8988T (cell line): ENCODE measurements at places on chromosomes 16 and 17.

DNA sequence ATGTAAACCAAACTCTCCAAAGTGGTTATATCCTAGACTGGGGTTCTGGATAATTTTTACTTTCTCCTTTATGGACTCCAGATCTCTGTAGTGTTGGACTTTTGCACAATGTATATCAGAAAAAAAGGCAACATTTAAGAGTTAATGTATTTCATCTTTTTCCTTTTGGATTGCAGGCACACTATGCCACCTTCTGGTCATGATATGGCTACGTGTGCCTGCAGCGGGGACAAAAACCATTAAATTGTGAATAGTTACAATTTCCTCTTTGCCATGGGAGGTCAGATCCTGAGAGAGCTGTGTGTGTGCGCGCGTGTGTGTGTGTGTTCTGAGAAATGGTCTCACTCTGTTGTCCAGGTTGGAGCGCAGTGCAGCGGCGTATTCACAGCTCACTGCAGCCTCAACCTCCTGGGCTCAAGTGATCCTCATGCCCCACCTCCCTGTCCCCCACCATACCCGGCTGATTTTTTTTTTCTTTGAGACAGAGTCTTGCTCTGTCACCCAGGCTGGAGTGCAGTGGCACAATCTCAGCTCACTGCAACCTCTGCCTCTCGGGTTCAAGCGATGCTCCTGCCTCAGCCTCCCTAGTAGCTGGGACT is 4.3 kb upstream of the SGF29 start:
- no peak for DNase-seq

GRCh38 chr17:57713140-57713539 is 32.0 kb downstream of the CCDC182 start:
- no peak for DNase-seq

DNA sequence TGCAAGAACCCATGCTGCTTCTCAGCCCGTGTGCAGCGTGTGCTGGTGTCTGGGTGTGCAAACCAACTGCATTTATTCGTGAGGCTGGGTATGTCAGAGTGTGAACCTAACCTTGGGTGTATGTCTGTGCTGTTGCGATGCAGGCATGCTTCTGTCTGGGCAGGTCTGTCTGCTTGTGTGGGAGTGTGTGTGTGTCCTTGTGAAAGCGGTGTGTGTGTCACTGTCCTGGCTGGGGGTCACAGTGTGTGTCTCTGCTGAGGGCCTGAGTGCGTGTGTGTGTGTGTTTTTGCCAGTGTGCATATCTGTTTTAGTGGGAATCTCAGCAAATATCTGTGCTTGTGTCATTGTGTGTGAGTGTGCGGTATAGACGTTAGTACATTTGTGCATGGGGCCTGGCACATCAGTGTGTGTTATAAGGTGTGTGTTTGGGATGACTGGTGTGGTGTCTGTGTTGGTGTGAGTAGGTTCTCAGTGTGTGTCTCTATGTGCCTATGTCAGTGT is 121.8 kb downstream of the CYLD start:
- DNase-seq = no peak

GRCh38 chr16:14454391-14454790 is 175.7 kb downstream of the PARN start:
- no peak for DNase-seq

GRCh38 chr16:65429504-65430181 is 307.8 kb upstream of the CDH11 start:
- no peak for DNase-seq

GRCh38 chr17:77849239-77849638 is 109.3 kb upstream of the TNRC6C start:
- DNase-seq = no peak

DNA sequence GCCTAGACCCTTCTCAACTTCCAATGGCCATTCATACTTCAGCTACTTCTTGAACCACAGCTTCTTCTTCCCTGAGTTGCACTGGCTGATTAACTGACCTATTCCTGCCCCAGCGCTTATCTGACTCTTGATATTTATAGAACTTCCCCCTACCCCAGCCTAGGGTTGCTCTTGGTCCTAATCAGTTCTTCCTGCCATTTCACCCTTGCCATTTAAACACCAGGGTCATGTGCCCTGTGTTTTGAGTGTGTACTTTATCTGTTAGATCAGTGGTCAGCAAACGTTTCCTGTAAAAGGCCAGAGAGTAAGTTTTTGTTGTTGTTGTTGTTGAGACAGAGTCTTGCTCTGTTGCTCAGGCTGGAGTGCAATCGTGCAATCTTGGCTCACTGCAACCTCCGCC is 82.4 kb upstream of the COX10 start:
- DNase-seq = no peak

DNA sequence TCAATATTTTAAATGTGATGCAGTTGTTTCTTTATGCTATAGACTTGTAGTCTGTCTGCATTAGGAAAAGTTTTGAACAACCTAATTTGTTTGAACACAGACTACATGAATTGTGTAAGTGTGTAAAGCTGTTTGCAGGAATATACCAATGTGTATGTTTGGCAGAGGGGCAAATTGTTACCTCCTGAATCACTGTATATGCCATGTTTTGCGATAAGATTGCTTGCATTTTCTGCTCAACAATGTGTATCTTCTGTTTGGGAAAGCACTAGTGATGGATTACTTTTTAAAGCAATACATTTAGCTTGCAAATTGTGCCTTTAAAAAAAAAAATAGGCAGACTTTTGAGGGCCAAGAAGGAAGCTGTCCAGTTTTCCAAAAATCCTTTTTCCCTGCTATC is 14.6 kb downstream of the RBBP6 start:
- no peak for DNase-seq

DNA sequence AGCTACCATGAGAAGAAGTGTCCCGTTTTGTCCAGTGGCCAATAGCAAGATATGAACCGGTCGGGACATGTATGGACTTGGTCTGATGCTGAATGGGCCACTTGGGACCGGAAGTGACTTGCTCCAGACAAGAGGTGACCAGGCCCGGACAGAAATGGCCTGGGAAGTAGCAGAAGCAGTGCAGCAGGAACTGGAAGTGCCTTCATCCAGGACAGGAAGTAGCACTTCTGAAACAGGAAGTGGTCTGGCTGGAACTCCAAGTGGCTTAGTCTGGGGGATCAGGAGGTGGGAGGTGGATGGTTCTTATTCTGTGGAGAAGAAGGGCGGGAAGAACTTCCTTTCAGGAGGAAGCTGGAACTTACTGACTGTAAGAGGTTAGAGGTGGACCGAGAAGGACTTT is 5.3 kb downstream of the EFNB3 start:
- no peak for DNase-seq

DNA sequence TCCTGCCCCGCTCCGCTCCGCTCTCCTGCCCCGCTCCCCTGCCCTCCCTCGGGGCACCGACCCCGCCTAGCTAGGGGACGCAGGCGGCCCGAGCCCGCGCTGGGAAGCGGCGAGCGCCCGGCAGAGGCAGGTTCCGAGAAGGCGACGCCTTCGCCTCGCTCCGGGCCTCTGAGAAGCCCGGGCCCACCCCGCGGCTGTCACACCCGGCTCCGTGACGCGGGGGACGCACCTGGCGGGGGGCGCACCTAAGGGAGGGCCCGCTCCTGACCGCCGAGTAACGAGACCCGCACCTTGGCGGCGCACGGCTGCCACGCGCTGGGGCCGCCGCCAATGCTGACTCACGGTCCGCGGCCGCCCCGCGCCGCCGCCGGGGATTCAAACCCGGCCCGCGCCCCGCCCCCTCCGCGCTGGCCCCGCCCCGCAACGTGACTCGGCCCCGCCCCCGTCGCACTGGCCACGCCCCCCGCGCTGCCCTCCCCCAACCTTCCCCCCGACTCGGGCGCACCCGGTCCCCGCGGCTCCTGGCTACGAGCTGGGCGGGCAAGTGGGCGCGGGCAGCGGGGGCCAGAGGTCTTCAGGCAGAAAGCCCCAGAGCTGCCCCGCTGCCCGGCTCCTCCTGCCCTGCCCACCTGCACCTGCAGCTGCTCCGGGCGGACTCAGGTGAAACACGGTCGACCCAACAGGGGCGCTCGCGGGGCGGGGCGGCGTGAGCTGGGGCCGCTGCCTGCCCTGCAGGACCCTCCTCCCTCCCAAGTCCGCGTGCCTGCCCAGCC is 27.8 kb downstream of the GNPTG start:
- DNase-seq = peak; percentile 60

GRCh38 chr17:9079461-9080103 is 58.3 kb downstream of the NTN1 start:
- DNase-seq = no peak

DNA sequence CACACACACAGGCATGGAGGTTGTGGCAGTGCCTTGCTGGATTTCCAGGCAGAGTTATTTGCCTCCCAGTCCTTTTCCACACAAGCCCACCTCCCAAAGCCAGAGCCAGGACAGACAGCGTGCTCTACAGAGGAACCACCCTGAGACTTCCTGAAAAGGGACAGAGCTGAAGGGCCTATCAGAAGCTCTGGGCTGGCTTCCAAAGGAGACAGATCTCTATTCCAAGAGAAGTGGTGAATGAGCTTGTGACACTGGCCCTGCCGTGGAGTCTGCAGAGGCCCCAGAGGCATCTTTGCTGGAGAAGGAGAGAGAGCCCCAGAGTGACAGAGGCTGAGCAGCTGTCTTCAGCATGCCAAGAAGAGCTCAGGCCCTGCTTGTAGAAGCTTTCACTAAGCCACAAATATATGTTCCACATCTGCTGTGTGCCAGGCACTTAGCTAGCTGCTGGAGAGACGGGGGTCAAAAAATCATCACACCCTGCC is 8.3 kb upstream of the LPCAT2 start:
- DNase-seq = peak; percentile 11

- DNase-seq = no peak
Measured at GRCh38 chr17:61394630-61395408, 4.8 kb upstream of the TBX2 start.

DNA sequence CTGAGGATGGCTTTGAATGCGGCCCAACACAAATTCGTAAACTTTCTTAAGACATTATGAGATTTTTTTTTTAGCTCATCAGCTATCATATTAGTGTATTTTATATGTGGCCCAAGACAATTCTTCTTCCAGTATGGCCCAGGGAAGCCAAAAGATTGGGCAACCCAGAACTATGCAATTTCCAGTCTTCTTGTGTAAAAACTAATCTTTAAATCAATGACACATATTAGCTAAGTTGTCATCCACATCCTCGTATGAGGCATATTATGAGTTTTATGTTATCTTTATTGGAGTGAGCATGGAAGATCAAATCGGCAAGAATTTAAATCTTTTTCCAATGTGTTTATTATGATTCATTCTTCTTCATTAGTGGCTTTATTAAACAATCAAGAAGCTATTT is 198.6 kb upstream of the HSBP1 start:
- DNase-seq = no peak

- no peak for DNase-seq
Measured at GRCh38 chr17:74659889-74660288, 36.4 kb upstream of the CD300E start.

DNA sequence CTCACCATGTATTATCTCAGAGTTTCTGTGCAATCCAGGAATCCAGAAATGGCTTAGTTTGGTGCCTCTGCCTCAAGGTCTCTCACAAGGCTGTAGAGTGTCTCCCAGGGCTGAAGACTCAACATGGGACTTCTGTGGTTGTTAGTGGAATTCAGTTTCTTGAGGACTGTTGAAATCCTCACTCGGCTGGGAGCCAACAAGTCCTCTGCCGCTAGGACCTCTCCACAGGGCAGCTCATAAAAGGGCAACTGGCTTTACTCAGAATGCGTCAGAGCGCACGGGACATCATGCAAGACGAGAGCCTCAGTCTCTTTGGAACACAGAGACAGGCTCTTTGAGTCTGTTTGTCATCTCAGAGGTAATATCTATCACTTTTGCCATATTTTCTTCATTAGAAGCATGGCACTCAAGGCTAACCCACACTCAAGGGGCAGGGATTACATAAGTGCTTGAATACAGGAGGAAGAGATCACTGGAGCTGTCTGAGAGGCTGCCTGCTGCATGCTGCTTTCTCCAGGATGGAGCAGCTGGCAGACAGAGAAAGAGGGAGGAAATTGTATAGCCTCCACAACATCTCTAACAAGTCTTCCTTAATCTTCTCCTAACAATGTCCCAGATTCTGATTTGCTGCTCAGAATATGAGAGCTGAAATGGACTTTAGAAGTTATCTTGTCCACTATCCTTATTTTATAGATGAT is 97.5 kb upstream of the ASIC2 start:
- no peak for DNase-seq

- no peak for DNase-seq
Measured at GRCh38 chr16:47413041-47413440, 47.8 kb downstream of the ITFG1 start.

GRCh38 chr16:67966549-67967182 is 1.8 kb downstream of the SLC12A4 start:
- peak; percentile 83 for DNase-seq

GRCh38 chr16:48609652-48610029 is 339 bp downstream of the N4BP1 start:
- no peak for DNase-seq

- no peak for DNase-seq
Measured at GRCh38 chr16:11253009-11253994, 2.7 kb downstream of the SOCS1 start.

- DNase-seq = no peak
Measured at GRCh38 chr17:12395733-12396354, 269.8 kb upstream of the MYOCD start.

- no peak for DNase-seq
Measured at GRCh38 chr17:81121841-81122733, 43.2 kb upstream of the PVALEF start.

- no peak for DNase-seq
Measured at GRCh38 chr16:31421587-31421986, 6.6 kb downstream of the COX6A2 start.

GRCh38 chr17:34307110-34307509 is 12.1 kb upstream of the CCL8 start:
- no peak for DNase-seq

DNA sequence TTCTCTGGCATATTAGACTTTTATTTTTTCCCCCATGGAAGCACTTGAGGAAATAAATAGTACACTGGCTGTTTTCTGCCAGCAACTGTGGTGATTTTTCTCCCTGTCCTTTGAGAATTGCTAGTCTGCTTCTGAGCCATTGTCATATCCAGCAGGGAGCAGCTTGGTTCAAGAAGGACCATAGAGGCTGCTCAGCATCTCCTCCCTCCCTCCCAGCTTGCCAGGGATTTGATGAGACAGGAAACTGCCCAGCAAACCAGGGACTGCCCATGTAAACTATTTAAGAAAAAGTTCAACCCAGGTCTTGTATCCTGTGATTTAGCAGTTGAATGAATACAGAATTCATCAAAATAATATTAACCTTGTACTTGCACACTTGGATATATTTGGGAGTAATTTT is 39.5 kb downstream of the CYB5B start:
- DNase-seq = no peak

- DNase-seq = no peak
Measured at GRCh38 chr17:78676412-78677302, 99.5 kb upstream of the DNAH17 start.

- no peak for DNase-seq
Measured at GRCh38 chr17:76048711-76049110, 21.6 kb upstream of the EVPL start.

GRCh38 chr16:82432261-82432660 is 194.5 kb upstream of the CDH13 start:
- no peak for DNase-seq
